Osteocyte (in vitro differentiated cells): ENCODE measurements at places on chromosomes 1 and 21.

GRCh38 chr21:36260802-36261201, 59.2 kb upstream of the MORC3 start:
- DNase-seq = no peak

- DNase-seq = no peak
These were observed 50.3 kb downstream of the CAPN9 start for GRCh38 chr1:230797376-230797920.

DNA sequence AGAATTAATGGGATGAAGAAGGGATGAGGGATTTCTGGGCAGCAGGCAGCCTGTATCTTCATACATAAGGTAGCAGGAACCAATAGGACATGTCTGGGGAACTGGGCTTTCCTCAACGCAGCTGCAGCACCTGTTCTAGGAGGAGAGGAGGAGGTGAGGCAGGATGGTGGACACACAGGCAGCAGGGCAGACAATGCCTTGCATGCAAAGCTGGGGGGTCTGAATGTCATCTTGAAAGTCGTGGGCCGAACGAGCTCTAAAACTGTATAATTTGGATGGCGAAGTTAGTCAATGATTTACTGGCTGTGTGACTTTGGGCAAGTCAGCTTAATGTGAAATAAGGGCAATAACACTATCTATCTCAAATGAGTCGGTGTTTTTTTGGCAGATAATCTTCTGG, 124.4 kb downstream of the BEND5 start:
- DNase-seq = no peak

DNA sequence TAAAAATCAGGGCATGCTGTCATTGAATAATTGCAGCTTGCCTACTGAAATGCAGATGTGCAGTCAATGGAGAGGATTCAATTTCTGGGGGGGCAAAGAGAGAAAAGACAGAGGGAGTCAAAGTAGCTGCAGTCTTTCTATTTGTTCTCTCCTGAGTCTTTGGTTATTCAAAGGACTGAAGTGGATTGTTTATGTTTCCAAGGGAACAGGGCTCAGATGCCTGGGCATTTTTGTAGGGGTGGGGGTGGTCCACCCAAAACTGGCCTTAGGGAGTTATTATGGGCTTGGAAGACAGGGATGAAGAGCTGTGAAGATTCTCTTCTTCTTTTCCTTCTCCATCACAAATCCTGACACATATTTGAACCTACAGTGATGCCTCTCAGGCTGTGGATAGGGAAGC, 408.8 kb upstream of the DAB1 start:
- DNase-seq = no peak

DNA sequence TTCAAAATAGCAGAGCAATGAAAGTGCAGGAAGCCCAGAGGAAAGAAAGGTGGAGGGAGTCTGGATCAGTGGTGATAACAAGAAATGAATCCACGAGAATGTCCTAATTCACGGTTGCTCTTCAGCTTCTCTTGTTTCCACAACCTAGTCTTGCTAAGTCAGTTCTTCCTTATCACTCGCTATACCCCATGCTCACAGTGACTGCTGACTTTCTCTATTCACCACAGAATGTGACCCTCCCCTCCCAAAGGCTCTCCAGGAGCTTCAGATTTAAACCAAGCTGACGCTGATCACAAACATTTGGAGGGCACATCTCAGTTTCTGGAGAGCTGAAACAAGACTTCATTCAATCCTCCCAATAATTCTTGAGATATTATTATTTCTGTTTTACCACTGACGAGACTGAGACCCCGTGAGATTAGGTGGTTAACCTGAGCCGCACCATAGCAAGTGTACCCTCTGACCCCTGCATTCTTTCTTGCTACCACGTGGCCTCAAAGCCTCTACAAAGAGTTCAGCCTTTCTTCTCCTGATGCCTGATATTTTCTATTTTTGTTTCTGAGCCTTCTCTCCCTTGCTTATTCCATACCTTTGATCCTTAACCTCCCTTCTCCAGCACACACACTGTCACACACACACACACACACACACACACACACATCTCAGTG, 10.7 kb upstream of the CCN1 start:
- no peak for DNase-seq

DNA sequence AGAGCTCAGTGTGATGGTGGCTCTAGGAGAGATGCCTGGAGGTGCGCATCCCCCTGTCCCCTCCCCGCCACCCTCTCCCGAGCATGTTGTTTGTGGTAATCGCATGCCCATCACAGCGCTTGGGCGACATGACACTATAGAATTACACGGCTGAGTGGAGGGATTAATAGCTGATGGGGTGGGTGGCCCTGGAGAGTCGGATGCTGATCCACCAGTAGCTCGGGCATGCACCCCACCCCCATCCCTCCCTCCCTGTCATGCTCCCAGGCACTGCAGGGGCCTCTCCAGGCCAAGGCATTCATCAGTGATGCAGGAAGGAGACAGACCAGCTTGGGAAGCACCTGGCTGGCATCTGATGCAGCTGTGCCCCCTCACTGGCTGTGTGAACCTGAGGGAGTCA, 159.0 kb upstream of the IGSF21 start:
- DNase-seq = no peak

GRCh38 chr1:162283657-162284056, 93.0 kb downstream of the SPATA46 start:
- no peak for DNase-seq

GRCh38 chr1:182080955-182081582, 19.6 kb upstream of the ZNF648 start:
- peak; percentile 32 for DNase-seq

DNA sequence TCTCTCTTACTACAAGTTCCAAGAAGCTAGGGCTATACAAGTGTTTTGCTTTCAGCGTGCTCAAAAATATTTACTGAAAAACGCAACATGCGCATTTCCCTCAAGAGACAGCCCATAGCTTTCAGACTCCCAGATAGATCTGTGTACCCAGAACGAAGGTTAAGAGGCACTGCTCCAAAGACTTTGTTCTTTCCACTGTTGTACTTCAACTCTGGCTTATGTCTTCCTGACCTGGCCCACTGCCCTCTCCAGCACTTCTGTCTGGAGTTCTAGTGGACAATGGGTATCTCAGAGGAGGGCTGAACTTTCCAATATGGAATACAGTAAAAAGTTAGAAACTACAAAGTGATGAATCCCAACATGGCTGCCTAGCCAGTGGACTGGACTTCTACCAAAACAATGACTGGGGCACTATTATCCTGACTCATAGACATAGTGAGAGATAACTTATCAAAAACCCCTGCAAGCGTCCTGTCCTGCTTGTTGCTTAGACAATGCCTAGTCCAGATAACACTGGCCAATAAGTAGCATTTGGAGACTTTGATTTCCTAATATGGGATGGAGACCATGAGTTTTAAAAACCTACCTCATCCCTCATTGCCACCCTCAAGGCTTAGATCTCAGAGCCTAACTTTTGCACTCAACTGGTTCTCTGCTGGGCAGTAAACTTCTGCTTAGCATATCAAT, 8.8 kb upstream of the ADAR start:
- DNase-seq = no peak

- DNase-seq = no peak
These were observed 45.7 kb downstream of the ELK4 start for GRCh38 chr1:205585835-205586785.

DNA sequence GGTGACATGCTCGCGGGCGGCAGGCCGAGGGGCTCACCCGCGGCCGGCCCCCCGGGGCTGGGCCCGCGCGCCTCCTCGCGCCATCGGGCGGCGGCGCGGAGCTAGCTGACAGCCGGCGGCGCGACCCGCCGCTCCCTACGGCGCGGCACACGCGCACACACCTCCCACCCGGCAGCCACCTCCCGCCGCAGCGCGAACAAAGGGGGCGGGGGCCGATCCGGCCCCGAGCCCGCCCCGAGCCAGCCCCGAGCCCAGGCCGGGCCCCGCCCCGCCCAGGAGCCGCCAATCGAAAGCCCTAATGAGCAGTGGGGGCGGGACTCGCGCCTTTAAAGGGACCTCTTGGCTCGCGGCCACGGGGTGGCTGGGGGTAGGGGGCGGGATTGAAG, at the start of gene KIF21B:
KIF21B (minus strand) TSS at position 198 of the 386 bp plus-strand sequence. CDS start 331 bp downstream, outside the sequence.
- peak; percentile 89 for DNase-seq

GRCh38 chr1:6267686-6268322, 6.9 kb upstream of the GPR153 start:
- DNase-seq = no peak

DNA sequence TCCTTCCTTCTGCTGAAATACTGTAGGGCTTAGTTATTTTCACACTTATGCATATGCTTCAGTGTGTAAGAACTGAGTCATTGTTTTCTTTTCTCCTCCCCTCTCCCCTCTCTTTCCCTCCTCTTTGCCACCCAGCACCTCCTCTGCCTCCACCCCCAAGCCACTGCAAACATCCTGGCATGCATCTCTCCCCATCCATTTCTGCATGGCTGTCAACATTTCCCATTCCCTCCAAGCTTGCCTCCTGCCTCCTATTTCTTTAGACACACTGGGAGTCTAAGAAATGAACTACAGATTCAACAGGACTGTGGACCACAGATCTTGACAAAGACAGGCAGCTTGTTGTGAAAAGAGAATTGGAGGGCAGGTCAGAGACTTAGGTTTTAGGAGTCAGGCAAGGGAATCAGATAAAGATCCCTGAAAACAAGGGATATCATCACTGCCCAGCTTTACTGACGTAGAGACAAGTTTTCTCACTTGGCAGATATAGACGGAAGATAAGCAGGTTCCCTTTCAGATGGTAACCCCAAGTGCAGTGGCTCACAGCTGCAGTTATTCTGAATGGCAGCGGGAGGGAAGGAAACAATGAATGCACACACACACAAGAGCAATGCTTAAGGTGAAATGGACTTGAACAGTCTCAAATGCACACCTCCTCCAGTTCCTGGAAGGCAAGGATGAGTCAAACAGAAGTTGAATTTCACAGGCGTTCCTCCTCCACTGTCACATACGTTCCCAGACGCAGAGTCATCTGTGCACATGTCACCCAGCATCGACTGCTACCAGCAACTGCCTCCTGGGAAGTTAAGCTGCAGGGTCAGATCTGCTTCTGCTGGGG, 56.1 kb downstream of the HIVEP3 start:
- no peak for DNase-seq

- DNase-seq = no peak
These were observed 60.6 kb upstream of the SEC16B start for GRCh38 chr1:178030467-178030866.

DNA sequence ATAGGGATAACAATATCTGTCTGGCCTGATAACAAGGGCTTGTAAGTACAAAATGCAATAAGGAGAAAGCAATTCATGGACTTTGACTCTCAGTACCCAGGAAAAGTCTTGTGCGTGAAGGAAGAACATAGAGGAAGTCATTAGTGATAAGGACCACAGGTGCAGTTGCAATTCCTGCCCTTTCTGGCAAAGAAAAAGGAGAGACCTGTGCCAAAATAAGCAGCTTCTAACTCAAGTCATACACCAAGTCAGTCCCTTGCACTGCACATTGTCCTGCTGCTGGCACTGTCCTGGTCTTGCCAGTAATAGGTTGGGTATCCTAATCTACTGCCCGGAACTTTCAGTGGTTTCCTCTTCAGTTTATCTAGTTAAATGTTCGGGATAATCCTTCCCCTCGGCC, 14.8 kb upstream of the SOD1 start:
- DNase-seq = no peak

- DNase-seq = no peak
These were observed 21.1 kb downstream of the TMEM51 start for GRCh38 chr1:15174615-15174983.

GRCh38 chr21:22900490-22900889, 1902.3 kb downstream of the NCAM2 start:
- no peak for DNase-seq

DNA sequence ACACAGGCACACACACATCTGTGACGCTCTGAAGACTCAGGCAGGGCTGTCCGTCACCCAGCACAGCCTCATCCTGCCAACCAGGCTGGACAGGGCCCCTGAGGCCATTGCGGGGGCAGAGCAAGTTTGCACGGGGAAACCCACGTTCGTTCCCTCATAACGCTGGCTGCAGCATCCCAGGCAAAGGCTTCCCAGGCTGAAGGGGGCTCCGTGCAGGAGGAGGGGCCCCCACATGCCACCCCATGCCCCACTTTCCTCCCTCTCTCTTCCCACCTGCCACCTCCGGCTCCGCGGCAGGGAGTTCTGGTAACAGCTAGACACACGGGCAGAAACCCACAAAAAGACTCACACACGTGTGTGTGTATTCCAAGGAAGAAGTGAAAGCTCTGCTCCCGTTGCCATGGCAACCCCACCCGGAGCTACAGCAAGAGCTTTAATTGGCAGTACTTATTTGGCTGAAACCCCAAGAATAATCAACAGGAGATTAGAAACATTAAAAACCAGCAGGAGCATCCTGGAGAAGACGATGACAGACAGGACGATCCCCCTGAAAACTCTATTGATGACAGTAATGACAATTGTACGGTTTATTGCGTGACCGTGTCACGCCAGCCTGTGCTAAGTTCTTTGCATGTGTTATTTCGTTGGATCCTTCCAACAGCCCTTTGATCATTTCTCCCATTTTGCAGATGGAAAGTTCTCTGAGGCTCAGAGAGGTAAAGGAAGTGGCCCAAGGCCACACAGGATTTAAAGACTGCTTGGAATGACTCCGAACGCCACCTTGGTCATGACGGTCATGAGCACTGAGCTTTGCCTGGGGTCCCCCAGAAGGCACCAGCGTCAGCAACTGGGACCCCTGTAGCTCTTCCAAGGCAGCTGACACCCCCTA, 247.1 kb downstream of the NPHP4 start:
- DNase-seq = no peak

DNA sequence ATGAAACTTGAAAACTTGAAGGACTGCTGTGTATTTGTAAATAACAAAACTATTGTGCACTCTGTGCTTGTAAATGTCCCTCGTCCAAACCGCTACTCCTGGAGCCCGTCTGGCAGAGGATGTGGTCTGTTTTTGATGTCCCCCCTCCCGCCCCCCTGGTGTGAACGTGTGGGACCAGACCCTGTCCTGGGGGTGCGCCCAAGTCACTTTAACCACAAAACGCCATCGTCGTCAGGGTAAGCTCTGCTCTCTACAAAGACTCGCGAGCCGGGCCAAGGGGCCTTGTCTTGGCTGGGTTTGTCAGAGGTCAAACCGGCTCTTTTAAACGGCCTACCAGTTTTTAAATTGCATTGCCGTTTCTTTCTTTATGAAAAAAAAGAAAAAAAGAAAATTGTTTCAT, 87.4 kb upstream of the TMEM51 start:
- DNase-seq = no peak

DNA sequence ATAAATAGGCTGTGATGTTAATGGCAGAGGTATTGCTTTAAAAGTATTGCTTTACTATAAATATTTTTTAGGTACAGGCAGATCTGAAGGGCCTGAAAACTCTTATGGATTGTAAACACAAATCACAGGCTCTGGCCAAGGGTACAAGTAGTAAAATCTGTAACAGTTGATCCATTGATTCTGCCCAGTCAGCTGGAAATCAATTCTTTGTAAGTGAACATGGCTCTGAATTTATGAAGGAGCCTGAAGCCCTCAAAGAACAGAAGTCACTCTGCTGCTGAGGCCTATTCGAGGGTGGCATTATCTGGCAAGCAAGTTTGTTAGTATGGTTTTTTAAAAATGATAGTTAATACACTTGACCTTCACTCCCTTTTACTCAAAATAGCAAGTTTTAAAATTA, 834.0 kb upstream of the TMPRSS15 start:
- no peak for DNase-seq

GRCh38 chr1:114208714-114209113, 55.0 kb upstream of the SYT6 start:
- DNase-seq = no peak
